ENCODE measurements at places on chromosomes 6 and 20.

GRCh38 chr6:82076916-82077315, 170.6 kb downstream of the IBTK start:
- no peak for DNase-seq

- no peak for DNase-seq
Measured at GRCh38 chr6:28988536-28989311, 16.4 kb downstream of the ZNF311 start.

DNA sequence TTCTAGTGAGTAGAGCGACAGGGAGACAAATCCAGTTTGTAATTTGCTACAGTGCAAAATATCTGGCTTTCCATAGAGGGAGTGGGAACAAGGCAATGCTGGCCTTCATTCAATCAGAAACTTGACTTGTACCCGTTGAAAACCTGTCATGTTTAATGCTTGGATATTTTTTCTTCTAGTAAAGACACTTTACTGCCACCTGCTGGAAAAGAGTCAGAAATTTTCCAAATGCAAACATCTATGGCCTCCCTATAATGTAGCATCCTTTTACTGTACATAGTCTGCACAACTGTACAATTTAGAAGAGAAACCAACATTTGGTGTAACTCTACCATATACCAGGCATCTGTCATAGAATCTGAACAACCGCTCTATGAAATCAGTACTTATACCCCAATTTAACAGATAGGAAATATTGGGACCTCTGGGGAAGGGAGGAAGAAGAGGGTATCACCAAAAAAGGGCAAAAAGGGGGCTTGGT, 16.7 kb upstream of the TBC1D20 start:
- no peak for DNase-seq

GRCh38 chr20:7361321-7361720, 578.9 kb downstream of the HAO1 start:
- no peak for DNase-seq

GRCh38 chr20:4088766-4089165, 73.4 kb upstream of the RNF24 start:
- no peak for DNase-seq

DNA sequence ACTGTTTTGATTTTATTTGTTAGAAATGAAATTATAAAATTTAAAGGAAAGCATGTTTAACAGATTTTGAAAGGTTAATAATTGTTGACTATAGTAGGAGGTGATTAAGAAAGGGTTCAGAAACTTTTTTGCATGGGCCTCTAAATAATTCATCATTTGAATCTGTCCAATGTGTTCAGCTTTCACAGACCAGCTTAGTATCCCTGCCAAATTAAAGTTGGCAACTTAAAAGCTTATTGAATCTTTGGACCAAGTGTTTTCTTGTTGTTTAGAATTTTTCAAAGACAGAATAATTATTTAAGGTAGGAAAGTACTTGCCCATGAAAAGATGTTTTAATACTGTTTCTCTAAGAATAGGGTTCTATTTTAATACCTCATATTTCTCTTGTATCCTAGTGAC, 466.0 kb downstream of the GJA1 start:
- no peak for DNase-seq

DNA sequence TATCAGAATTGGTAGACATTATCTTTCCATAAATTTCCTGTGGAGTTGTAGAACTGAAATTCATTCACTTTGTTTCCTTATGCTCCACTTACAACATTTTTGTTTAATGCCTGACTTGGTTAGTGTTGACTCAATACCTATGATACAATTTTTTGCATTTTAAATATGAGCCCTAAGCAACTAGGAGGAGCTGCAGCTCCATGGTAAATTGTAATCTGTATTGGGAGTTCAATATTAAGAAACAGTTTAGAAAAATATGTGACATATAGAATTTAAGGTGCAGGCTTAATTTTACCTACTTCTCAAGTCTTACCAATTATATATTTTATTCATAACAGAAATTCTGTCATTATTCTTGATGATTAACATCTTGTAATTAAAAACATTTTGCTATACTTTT, 868.3 kb downstream of the EYS start:
- no peak for DNase-seq

All from stimulated activated CD8-positive, alpha-beta memory T cell treated with anti-CD3 and anti-CD28 coated beads, Interleukin-2, amount 100 ng/mL, for 1 hour (primary cell).